ENCODE measurements at places on chromosomes 2 and 18. TPM values are rescaled to one million over a fixed set of nuclear protein-coding genes. Genes with fewer than 3 reads are reported as not detected.

Gene SERPINB13
- 3.9 TPM for total RNA-seq

Gene FOXD4L1
- 1.6 TPM for total RNA-seq

Gene WDSUB1
- total RNA-seq, result 14.5 TPM

Gene REG1B
- total RNA-seq, result not detected

Gene ABCG5
- not detected for total RNA-seq

Gene AMER3
- total RNA-seq, result not detected

Gene FABP1
- not detected for total RNA-seq

GRCh38 chr18:49899657-49900330, 86.5 kb upstream of the ACAA2 start:
- DNase-seq, result no peak

GRCh38 chr2:18398833-18399232, 161.6 kb downstream of the RDH14 start:
- DNase-seq, result no peak

- DNase-seq, result peak; percentile 50
These were observed 252.6 kb downstream of the AGAP1 start for GRCh38 chr2:235746257-235746934.

GRCh38 chr2:224024270-224024669, 14.8 kb downstream of the SERPINE2 start:
- DNase-seq, result no peak

DNA sequence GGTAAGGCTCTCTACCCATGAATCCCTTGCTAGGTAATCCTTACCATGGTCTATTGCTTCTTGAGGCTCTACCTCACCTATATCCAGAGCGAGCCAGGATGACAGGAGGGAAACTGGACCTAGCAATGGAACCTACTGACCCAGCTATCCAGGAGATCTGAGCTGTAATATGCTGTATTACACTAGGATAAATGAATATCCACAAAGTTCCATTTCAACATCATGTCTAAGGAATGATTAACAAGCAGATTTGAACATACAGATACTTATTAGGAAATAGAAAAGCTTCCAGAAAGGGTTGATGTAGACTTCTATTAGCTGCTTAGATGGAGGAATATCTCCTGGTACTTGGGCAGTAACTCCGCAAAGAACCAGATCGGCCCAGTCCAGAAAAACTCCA, 110.1 kb downstream of the BAZ2B start:
- no peak for DNase-seq

DNA sequence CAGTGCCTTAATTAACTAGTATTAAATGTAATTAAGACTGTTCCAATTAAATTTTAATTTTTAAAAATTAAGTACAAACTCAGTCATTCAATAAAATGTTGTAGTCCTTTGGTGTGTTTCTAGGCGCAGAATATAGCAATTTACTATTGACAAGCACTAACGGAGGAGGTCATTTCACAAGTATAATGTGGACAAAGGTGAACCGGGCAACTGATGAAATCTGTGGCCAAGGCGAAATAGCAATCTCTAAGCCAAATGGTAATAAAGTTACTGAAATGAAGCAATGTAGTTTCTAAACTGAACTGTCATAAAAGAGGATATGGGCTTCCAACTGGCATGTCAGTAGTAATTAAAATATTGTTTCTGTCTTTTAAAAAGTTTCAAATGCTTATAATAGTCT, 27.5 kb downstream of the FIGN start:
- no peak for DNase-seq

DNA sequence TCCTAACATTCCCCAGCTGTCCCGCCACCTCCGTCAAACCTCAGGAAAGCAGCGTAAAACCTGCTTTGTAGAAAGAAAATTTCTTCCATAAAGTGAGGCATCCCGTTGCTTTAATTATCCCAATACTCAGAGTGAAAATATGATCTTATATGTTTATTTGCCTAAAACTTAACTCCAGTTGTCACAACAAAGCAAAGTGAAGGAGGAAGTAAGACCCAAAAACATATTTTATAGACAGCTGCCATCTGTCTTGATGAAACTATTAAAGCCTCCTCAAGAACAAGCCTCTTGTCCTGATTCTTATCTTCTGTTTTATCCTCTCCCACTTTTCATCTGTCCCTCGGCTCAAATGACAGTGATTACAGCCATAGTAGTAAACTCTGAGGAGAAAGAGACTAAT, 28.9 kb upstream of the LPIN2 start:
- no peak for DNase-seq

DNA sequence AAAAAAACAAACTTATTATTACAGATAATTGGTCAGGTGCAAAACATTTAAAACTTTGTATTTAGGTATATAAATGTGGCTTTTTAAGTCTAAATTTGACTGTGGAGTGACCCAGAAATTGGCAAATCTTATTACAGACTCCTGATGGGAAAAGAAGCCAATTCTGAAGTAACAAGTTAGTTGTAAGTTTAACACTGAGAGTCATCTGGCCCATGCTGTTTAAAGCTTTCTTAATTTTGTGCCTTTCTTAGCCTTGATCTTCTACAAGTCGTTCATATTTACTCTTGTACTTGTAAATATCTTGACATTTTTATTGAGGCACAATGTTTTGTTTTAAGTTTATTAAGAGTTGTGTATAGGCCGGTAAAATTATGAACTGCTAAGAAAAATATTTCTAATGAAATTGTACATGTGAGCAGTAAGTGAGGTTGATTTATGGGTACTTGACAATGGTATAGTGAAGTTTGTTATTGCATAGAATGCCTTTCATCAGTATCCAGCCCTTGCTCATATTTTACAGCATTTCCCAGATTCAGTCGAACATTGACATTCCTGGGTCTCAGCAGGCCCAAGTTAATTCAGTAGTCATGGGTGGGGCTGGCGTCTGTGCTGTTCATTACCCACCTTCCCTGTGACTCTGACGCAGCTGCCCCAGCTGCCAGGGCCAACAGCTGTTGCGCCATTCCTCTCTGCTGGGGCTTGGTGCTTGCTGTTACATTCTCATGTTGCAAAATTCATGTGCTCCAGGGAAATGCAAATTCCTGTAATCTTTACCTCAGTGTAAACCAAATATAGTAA, 121.4 kb downstream of the ZNF236 start:
- peak; percentile 89 for DNase-seq

GRCh38 chr2:70684846-70685622, 83.0 kb downstream of the ADD2 start:
- DNase-seq, result no peak

GRCh38 chr18:63098018-63098981, 221.3 kb downstream of the BCL2 start:
- DNase-seq, result no peak

- DNase-seq, result no peak
These were observed 74.5 kb downstream of the INPP4A start for GRCh38 chr2:98519156-98519555.

GRCh38 chr2:148642891-148643416, 1.6 kb upstream of the EPC2 start:
- peak; percentile 48 for DNase-seq

- DNase-seq, result no peak
These were observed 113.1 kb upstream of the HAAO start for GRCh38 chr2:42905341-42906110.

DNA sequence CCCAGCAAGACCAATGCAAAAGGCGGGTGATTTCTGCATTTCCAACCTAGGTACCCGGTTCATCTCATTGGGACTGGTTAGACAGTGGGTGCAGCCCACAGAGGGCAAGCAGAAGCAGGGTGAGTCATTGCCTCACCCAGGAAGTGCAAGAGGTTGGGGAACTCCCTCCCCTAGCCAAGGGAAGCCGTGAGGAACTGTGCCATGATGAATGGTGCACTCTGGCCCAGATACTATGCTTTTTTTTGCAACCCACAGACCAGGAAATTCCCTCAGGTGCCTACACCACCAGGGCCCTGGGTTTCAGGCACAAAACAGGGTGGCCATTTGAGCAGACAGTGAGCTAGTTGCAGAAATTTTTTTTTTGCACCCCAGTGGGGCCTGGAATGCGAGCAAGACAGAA, 662.6 kb upstream of the ACVR2A start:
- no peak for DNase-seq

DNA sequence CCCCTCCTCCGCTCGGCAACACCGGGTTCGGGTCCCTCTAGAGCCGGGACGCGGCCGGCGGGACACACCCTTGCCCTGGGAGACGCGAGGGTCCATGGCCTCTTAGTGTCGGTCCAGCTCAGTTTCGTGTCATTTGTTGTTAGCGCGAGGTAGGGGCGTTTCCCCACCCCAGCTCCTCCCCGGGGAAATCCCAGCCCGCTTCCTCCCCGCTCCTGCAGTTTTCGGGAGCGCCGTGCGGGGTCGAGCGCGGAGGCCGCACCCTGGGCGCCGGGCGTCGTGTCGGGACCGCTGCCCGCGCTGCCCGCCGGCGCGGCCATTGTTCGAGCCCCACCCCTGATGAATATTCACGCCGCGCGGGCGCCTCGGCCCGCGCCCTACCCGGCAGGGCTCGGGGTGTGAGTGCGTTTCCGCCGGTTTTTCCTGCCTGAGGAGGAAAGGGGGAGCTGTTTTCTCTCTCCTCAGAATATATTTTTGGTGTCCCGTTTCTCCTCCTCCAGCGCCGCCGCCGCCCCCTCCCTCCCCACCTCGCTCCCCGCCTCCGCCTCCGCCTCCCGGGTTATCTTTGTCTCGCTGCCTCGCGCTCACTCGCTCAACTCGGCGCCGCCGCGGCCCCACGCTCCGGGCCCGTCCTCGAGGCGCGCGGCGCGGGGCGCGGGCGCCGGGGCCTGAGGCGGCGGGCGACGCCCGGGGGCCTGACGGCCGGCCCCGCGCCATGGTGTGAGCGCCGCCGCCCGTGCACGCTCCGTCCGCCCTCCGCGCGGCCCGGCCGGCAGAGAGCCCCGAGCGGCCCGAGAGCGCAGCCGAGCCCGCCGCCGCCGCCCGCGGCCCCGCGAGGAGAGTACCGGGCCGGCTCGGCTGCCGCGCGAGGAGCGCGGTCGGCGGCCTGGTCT, at the start of gene MAP4K4:
Gene MAP4K4 (plus strand): TSS at position 584 of the 890 bp plus-strand sequence. CDS start 374 bp downstream, outside the sequence.
- peak; percentile 78 for DNase-seq

GRCh38 chr2:217735034-217735433, 267.8 kb downstream of the TNS1 start:
- no peak for DNase-seq

DNA sequence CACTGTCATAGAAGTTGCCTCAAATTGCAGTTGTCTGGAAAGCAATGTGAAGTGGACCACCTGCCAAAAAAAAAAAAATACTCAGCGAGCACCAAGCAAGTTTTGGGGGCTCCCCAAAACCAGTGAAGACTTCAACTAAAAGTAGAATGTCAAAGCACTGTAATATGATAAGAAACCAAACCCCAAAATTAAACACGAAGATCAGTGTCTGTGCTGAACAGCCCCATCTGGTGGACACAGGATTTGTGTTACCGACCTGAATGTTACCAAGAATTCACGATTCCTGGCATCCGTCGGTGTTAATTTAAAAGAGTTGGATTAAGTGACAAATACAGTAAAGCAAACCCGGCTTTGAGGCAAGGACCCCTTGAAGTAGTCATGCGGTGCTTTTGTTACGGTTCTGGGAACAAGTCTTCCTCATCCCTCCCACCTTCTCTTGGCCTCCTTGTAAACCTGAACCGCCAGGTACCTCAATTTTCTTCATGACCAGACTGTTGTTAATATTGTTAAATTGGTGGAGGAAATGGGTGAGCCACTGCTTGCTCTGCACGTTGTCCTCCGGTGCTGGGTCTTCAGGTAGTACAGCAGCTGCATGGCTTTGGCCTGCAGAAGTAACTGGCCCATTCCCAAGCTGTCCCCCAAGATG, 31.3 kb upstream of the SSB start:
- peak; percentile 36 for DNase-seq

DNA sequence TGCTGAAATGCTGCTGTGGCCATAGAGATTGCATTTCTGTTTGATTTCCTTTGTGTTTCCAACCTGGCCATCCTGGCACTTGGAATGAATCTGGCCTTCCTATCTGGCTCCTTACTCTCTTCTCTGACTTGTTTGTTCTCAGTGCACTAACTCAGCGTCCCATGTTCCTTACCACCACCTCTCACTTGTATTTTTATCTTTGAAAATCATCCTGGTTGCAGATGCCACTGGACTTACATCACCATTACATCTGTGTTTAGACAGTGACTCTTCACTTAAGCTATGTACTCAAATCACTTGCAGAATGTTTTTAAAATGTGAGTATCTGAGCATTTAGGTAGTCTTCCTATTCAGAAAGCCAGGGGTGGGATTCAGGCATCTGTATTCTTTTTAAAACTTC, 239.5 kb downstream of the WDR7 start:
- DNase-seq, result no peak

- DNase-seq, result no peak
These were observed 1417.6 kb upstream of the CDH2 start for GRCh38 chr18:29594493-29594892.

DNA sequence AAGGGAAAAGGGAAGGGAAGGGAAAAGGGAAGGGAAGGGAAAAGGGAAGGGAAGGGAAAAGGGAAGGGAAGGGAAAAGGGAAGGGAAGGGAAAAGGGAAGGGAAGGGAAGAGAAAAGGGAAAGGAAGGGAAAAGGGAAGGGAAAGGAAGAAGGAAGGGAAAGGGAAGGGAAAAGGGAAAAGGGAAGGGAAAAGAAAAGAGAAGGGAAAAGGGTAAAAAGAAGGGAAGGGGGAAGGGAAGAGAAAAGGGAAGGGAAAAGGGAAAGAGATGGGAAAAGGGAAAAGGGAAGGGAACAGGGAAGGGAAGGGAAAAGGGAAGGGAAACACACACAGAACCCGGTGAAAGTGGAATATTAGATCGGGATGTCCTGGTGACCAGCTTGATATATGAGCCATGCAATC, 40.8 kb downstream of the EIPR1 start:
- DNase-seq, result no peak

DNA sequence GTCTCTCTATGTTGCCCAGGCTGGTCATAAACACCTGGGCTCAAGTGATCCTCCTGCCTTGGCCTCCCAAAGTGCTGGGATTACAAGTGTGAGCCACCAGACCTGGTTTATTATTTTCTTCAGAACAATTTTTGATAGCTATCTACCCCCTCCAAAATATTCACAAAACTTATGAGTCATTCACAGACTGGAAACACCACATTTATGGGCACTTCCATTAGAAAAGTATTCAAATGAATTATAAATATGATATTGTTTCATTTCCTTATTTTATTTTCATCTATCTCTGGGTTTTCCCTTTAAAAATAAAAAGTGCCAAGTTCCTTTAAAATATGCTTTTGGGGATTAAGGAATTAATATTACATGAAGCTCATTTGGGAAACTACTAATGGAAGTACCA, 58.8 kb upstream of the MSTN start:
- no peak for DNase-seq

DNA sequence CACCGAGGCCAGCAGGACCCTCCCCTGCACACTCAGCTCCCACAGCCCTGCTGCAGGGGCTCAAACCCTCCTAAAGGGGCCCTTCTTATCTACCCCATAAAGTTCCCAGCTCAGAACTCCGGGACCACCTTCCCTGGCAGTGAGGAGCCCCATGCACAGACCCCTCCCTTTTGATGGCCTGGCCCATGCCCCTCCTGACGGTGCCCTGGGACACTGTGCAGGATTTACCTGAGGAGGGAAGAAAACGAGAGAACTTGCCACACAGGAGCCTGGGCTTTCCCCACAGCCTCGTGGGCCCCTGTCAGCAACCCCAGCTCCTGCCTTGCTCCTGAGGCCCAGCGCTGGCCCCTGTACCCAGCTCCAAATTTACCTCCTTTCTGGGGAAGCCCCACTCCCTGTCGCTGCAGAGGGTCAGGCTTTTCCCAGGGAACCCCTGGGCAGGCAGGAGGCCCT, 206.3 kb upstream of the SALL3 start:
- no peak for DNase-seq
